ENCODE measurements at places on chromosomes 6 and 20.
A peak's percentile ranks its signal among the peaks of the same experiment; 100 is the strongest.

DNA sequence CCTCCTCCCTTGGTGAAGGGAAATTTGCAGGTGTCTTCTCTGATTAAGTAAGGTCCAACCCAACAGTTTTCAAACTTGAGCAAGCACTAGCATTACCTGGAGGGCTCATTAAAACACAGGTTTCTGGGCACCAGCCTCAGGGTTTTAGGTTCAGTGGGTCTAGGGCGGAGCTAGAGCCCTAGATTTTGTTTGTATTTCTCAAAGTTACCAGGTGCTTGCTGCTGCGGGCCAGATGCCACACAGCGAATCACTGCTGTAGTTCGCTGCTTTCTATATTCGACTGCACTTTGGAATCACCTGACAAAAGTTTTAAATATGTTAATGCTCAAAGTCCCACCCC lies 869 bp downstream of the COL21A1 start:
- no peak for DNase-seq

GRCh38 chr20:17762243-17762872 lies 62.6 kb downstream of the BANF2 start:
- no peak for DNase-seq

DNA sequence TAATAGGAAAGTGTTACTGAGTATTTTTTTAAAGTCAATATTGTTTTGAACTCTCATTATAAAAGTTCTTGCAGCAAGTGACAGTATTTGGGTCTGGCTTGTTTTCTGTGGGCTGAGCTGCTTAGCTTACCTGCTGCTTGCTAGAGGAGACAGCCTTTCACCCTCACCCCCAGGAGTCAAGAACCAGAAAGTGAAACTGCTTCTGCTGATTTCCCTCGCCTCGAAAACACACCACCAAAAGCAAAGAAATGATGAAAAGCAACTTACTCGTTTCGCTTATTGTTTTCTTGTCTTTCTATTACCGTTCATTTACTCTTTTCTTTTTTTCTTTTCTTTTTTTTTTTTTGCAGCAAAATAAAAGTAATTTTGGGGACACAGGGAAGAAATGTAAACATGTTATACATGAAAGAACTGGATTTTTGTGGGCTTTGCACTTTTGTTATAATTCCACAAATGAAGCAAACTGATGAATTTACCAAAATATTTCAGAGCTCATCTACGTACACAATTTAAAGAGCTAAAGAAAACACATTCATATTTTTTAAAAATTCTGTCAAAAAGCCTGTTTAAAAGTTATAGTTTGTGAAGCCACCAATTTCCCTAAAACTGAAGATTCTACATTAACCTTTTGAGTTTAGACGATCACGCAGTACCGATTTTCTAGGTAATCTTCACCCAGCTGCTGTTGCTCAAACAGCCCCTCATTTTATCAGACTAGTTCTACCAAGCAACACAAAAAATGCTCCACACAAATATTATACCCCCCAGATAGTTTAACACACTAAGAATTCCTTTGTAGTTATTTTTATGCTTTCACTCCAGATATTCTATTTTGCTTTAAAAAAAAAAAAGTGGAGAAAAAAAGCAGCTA lies 1.7 kb downstream of the SCML4 start:
- DNase-seq: peak; percentile 31

DNA sequence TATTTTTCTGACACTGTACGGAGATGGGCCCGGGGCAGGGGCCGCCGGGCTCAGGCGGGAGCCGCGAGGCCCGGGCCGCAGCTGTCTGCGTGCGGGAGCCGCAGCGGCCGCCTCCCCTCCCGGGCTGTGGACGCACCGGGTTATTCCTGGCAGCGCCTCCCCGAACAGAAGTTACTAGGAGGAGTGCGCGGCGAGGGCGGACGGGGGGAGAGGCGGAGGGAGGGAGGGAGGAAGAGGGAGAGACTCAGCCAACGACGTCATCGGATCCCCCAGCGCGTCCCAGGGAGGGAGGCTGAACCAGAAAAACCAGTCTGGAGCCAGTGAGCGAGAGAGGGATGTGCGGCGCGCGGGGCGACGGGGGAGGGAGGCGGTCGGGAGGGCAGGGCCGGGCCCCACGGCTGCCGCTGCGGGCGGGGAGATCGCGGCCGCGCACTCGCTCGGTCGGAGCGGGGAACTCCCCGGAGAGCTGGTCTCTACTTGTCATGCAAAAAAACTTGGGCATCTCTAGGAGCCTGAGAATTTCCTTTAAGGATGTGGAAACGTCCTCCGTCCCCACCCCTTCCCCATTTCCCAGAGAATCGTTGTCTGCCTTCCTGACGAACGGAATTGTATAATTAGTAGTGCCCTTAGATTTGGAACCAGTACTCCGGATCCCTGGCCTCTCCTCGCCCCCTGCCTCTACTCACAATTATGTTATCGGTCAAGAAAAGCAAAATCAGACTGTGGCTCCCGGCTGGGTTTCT lies 1.4 kb upstream of the HIVEP2 start:
- peak; percentile 95 for DNase-seq

DNA sequence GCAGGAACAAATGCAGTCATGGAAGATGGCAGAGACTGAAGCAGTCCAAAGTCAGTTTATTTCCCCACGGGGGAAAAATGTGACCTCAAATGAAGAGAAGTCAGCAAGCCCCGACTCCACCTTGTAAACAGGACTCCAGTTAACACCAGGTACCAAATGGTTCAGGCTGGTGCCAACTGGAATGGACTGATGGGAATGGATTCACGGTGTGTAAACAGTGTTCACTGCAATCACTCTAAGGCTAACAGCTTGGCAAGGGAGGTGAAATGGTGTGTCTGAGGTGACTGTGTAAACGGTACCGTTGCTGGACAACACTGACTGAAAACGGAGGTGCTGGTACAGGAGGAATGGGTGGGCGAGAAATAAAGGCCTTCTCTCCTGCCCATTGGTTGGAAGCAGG lies 12.0 kb downstream of the PLAGL2 start:
- DNase-seq: no peak

- DNase-seq: no peak
Observed at GRCh38 chr6:111739257-111739696, 133.6 kb upstream of the TRAF3IP2 start.

DNA sequence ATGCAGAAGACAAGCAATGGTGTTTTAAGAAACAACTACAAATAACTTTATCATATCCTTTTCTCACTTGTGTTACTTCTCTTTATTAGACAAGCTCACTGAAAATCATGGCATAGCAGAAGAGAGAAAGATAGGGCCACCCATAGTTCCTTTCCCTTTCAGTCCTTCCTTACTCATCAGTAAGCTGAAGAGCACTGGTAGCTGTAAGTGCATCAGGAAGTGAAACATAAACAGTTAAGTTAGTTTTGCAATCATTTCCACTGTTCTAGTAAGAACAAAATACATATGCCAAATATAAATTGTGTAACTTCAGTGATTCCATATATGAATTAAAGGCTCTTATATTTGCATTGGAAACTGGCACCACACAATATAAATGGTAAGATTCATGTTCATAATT lies 220.1 kb downstream of the HACE1 start:
- DNase-seq: no peak

DNA sequence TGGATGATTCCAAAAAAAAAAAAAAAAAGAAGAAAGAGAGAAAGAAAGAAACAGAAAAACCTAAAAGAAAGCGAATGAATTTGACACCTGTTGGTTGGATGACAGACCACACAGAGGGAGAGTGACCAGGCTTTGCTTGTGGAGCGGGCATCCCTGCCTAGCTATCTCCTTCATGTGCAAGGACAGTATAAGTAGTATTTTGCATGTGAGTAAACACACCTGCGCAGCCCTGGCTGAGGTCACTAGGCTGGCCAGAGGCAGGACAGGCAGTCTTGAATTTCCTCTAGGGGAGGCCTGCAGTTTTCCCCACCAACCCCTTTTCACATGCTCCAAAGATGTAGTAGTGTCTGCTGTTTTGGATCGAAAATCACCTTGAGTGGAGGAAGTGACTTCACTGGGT lies 126.4 kb downstream of the CCDC170 start:
- DNase-seq: no peak

- no peak for DNase-seq
Observed at GRCh38 chr6:24274441-24275083, 83.3 kb downstream of the DCDC2 start.

DNA sequence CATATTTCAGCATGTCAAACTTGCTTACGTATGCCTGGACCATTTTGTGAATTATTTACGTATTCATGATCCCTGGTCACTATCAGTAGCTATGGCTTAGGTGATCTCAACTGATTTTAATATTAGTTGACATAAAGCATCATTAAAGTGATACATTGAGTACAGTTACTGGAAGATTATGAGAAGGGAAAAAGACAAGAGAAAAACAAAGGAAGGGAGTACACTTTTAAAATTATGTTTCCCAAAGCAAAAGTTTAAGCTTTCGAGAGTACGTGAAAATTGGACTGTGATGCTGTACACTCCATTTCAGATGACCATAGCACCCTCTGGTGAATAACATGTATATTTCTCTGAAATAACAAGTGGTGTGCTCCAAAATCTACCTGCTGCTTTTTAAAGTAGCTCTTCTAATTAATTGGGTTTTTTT lies 215.0 kb upstream of the HSF2 start:
- DNase-seq: no peak

DNA sequence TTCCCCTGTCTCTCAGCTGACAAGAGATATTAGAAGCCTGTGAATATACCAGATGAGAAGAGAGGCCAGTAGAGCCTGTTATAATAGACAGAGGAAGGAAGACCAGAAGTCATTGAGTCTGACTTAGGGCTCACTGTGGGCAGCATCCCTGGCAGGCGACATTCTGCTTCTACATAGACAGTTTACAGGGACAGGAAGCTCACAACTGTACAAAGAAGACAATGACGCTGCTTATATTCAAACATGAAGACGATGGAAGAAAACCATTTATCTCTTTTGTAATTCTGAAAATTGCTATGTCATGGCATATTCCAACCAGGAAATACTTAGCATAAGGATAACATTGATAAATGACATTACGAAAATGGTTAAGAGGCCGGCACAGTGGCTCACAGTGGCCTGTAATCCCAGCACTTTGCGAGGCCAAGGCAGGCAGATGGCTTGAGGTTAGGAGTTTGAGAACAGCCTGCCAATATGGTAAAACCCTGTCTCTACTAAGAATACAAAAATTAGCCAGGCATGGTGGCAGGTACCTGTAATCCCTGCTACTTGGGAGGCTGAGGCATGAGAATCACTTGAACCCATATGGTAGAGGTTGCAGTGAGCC lies 170.9 kb downstream of the UBE3D start:
- no peak for DNase-seq

DNA sequence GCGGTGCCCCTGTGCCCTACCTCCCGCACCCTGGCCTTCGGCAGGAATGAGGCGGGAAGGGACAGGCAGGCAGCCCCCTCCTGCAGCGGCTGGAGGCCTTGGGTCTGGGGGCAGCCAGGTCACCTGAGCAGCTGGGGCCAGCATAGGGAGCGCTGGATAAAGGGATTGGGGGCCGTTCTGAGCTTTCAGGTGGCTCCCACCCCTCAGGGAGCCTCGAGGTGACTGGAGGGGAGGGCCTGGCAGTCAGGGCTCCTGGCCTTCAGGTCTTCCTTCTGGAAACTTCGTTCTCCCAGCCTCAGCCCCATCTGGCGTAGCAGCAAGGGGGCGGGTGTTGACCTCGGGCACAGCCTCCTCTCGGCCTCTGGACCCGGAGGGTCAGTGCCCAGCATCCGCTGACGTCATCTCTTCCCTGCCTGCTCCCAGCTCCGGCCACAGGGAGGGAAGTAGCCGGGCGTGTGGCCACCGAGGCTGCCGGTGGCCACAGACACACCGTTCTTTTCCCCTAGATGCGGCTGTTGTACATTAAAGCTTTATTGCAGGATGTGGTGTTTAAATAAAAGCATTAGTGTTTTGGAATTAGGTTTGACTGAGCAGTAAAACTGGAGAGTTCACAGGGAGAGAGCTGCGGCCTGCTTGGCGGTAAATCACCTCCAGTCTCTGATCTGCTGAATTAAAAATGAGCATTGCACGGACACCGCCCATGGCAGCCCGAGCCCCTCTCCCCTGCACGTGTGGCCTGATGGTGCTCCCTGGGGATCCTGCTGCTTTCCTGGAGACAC lies 80.0 kb upstream of the GATA5 start:
- no peak for DNase-seq

DNA sequence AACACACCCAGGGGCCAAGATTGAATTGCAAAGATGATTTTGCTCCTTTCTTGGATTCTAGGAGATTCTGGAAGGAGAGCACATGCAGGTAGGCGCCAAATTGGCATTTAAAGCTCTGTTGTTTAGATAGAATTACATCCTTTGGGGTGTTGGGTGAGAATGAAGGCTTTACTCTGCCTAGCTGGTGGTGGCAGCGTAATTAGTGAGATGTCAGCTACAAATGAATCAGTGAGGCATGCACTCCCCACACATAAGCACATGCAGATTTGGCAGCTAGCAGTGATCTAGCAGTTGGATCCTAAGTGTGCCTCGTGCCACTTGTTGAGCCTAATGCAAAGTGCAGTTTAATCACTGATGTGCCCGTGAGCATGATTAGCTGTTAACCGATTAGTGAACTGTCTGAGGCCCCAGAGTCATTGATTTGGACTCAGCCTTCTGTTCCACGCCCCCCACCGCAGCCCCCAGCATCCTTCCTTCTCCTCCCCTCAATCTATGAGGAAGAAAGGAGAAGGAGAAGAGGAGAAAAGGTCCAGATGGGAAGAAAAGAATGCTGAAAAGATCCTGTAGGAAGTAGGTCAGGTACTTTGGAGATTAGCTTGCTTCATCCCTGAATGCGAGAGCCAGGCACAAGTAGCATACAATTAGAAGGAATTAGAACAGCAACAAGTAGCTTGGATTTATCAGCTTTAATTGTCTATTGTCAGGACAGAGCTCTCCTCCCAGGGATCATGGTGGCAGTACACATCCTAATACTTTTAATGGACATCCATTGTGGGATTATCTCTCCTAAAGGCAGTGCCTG lies 6.0 kb upstream of the PRDM1 start:
- DNase-seq: no peak

DNA sequence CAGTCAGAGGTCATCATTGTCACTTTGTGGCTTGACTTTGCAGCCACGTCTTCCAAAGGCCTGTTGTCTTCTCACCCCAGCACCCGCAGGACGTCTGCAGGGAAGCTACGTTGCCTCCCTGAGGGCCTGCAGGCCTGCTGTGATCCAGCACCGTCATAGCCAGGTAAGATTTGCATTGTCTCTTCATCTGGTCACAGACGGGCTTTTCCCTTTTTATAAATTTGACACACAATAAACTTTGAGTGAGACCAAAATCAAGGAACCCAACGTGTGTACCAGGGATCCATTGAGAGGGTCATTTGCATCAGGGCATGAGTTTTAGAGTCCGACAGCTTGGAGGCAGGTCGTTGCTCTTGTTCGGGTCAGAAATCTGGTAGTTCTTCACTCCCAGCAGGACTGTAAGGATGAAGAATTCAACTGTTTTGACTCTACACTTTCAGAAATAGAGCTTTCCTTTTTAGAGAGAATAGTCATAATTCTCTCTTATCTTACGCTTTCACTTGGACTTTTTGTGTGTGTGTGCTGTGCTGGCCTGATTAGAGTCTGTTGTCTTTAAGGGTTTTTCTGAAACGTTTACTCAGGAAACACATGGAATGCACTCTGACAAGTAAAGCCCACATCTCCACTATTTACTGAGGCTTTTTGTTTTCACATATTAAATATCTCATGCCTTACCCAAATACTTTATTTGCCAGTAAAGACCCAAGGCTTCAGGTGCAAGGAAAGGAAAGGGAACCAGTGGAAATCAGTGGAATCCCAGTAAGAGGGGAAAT lies 177.2 kb upstream of the TAB2 start:
- peak; percentile 47 for DNase-seq

- no peak for DNase-seq
Observed at GRCh38 chr20:63274381-63275228, 2.0 kb downstream of the ARFGAP1 start.

- no peak for DNase-seq
Observed at GRCh38 chr6:53441035-53441493, 92.3 kb upstream of the ELOVL5 start.

- DNase-seq: no peak
Observed at GRCh38 chr6:168852376-168852884, 401.2 kb downstream of the THBS2 start.

All from T follicular helper cell (primary cell).